ENCODE measurements at places on chromosomes 5 and 9. TPM values are rescaled to one million over a fixed set of nuclear protein-coding genes. Genes with fewer than 3 reads are reported as not detected.

Gene GLRA1
- total RNA-seq = not detected

Gene IFNA13
- total RNA-seq = not detected

Gene HRCT1
- total RNA-seq = 0.47 TPM

Gene FAM200C
- 2.2 TPM for total RNA-seq

Gene SPATA31A3
- not detected for total RNA-seq

Gene COL15A1
- 5.8 TPM for total RNA-seq

Gene RLN2
- total RNA-seq = not detected

Gene LHX3
- not detected for total RNA-seq

Gene RFESD
- 0.29 TPM for total RNA-seq

Gene HAVCR1
- not detected for total RNA-seq

Gene CCL27
- not detected for total RNA-seq

Gene FGF10
- total RNA-seq = not detected

Gene TLR4
- total RNA-seq = 38.6 TPM

Gene PPP2R2B
- 0.19 TPM for total RNA-seq

Gene CNTNAP3
- 10.9 TPM for total RNA-seq

Gene TAF11L10
- not detected for total RNA-seq

Gene OTP
- not detected for total RNA-seq

Gene UBTD2
- 18.5 TPM for total RNA-seq

Gene ORM2
- not detected for total RNA-seq

Gene NTRK2
- total RNA-seq = 0.35 TPM

Gene NIM1K
- total RNA-seq = 0.05 TPM

Gene NRARP
- 62.5 TPM for total RNA-seq

Gene OXCT1
- total RNA-seq = 9.0 TPM

Gene PCDHA7
- total RNA-seq = 0.05 TPM

Gene CDO1
- 0.82 TPM for total RNA-seq

Gene RANBP6
- total RNA-seq = 30.7 TPM

Gene PROB1
- total RNA-seq = 2.4 TPM

Gene PCDHGC4
- 2.5 TPM for total RNA-seq

Gene GM2A
- 38.4 TPM for total RNA-seq

Gene CAPSL
- not detected for total RNA-seq

Gene SPINK4
- total RNA-seq = not detected

Gene P4HA2
- 151 TPM for total RNA-seq

Gene PCDHB6
- 0.05 TPM for total RNA-seq

Gene SLC4A9
- 0.06 TPM for total RNA-seq

Gene DIAPH1
- total RNA-seq = 94.1 TPM

Gene LURAP1L
- total RNA-seq = 10.8 TPM
